ENCODE measurements at places on chromosomes 11 and 22. TPM values are rescaled to one million over a fixed set of nuclear protein-coding genes. Genes with fewer than 3 reads are reported as not detected.

The ELF5 gene
- not detected for total RNA-seq

The FERMT3 gene
- total RNA-seq: 0.31 TPM

The PGAP2 gene
- total RNA-seq: 37.4 TPM

GRCh38 chr11:70578371-70578770 lies 180.0 kb downstream of the CTTN start:
- DNase-seq: no peak
- no peaks in the 10 kb centered on the region for H3K4me1 ChIP-seq
- no peak overlapping the region for H3K4me3 ChIP-seq
- no peaks in the 10 kb centered on the region for H3K36me3 ChIP-seq
- no peaks in the 10 kb centered on the region for H3K27me3 ChIP-seq
- H3K27ac ChIP-seq: no peak overlapping the region
